ENCODE measurements at places on chromosomes 12 and 14.

- no peak for DNase-seq
These were observed 818 bp downstream of the VPS33A start for GRCh38 chr12:122265476-122265875.

DNA sequence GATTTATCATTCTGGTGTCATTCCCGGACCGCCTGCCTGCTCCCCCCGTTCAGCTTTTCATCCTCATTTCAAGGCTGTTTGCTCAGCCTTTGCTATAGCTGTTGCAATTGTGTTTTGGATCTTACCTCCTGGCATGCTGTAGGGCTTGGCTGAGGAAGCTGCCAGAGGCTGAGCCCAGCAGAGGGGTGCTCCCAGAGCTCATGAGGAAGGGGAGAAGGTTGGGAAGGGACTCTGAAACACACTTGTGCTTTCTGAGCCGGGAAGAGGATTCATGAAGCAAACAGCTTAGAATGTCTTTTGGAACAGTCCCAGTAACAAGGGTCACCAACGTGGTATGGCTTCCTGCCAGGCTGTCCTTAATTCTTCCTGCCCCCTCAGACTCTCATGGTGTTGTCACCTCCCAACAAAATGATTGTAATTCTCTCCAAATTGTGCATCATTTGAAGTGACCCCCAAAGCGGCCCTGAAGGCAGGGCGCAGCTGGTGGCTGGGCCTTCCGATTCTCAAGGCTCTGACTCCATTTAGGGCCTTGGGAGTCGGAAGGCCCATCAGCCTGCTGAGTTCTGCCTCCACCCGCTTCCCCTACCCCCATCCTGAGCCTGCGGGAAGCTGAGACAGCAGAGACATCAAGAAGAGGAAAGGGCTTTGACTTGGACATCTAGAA, 111.9 kb upstream of the ARHGAP5 start:
- no peak for DNase-seq

DNA sequence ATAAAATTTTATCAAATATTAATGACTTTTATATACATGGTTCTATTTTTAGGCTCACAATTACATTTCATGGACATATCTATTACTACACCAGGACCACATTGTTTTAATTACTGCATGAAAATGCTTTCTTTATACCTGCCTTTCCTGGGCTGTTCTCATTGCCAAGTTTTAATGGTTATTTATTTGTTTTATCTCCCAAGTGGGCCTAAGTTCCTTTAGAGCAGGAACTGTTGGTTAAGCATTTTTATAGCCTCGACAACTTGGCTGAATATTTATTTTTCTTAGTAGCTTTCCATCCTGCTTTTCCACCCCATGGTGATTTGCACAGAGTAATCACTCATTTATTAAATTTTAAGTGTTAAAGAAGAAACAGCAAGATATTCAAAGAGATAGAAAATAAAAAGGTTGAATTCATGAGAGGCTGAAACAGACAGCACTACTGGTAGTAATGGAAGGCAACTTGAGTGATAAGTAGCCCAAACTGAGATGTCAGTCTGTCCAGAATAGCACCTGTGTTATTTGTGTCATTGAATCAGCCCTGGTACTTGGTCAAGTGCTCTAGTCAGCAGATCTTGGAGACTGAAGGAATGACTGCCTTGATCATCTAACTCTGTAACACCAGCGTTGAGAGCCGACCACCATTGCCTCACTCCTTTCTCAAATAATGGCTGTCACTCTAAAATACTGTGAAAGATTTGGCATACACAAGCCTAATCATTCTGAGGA, 119.1 kb upstream of the EGLN3 start:
- no peak for DNase-seq

GRCh38 chr12:19461999-19462398, 22.7 kb downstream of the AEBP2 start:
- peak; percentile 31 for DNase-seq

DNA sequence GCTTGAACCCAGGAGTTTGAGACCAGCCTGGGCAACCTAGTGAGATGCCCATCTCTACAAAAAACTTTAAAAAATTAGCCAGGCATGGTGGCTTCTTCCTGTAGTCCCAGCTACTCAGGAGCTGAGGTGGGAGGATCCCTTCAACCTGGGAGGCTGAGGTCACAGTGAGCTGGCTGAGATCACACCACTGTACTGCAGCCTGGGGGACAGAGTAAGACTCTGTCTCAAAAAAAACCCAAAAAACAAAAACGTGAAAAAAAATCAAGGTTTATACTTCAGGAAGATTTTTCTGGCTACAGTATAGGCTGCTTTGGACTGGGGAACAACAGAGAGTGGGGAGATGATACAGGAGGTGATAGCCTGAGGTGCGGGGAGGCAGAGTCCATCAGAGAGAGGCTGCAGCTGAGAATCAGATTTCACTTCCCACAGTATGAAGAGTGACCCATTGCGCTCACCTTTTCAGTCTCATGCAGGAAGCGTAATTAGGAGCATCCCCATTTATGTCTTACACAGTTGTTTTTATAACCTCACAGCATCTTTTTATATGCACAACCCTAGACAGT, 28.9 kb downstream of the DNAH10 start:
- no peak for DNase-seq

GRCh38 chr14:55381561-55381960, 30.1 kb downstream of the ATG14 start:
- no peak for DNase-seq

DNA sequence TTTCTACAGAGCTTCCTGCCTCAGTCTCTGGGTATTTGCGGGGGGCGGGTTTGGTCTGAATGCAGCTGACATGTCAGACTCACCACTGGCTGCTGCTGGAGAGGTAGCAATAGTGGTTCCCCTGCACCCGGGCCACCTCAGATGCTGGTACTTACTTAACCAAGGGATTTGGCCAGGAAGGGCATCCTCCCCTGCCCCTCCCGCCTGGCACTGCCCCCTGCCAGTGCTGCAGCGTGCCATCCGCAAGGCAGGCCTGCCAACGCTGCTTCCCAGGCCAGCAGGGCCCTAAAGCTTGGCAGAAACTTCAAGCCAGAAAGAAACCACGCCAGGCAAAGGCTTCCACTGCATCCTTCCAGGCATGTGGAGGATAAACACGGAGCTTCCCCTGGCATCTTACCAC, 22.1 kb downstream of the RAB35 start:
- DNase-seq, result no peak

DNA sequence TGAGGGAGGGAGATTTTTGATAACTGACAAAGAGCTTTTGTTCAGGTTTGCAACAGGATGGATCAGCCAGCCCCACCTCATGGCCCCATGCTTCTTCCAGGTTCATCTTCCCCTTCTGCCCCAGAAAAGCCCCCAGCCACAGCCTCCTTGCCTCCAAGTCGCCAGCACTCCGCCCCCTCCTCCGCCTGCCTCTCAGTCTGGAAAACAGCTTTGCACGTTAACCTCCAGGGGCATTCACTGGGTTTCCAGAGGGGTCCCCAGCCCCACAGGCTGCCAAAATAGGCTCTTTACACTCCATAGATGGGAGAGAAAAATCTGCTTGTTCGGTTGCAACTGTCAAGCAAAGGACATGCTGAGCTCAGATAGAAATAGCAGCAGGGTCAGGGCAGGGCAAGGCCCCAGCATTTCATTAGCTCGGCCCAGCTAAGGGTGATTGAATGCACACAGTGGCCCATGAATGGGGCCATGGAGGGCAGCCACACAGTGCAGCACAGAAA, 253.6 kb downstream of the ZFP36L1 start:
- no peak for DNase-seq

DNA sequence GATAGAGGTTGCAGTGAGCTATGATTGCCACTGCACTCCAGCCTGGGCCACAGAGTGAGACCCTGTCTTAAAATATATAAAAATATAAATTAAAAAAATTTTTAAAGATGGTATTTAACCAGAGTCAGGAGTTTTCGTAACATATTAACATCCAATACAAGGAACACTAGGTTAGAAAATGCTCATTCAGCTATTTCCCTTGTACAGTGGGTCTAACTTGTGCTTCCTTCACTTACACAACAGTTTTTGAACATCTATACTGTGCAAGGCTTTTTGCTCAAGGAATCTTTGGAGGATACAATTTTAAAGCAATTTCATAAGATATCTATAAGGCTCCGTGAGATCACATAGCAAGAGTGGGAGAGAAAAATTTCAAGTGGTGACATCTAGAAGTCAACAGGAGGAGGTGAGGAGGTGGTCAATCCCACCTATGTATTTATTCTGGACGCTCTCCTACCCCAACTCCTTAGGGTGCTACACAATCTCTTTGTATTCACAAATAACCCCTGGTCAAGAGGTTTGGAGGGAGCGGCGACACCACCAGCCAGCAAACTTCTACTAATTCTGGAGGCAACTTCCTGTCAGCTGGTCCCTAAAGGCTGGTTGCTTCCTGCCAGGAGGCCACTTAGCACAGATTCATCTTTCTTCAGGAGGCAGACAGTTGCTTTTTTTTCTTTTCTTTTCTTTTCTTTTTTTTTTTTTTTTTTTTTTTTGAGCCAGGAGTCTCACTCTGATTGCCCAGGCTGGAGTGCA, 22.2 kb downstream of the DUSP16 start:
- DNase-seq, result no peak

- no peak for DNase-seq
These were observed 63.2 kb upstream of the RFX4 start for GRCh38 chr12:106519607-106520021.

DNA sequence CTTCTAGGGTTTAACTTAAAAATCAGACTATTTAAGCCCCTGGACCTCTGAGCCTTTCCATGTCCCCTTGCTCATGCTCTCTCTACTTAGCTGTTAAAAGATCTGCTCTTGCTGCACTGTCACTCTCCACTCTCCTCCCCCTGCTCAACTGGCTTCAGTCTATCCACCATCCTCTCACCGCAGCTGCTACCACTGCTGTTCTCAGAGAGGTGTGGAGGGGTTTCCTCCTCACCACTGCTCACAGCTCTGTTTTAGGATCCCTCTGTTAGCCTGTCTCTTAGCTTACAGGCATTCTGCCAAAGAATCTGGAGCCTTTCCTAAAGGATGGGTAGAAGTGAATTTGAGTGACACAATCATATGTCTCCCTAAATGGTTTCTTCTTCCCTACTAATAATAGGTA, 43.7 kb upstream of the ATP2B1 start:
- no peak for DNase-seq

- DNase-seq, result no peak
These were observed 17.4 kb downstream of the FOXN3 start for GRCh38 chr14:89399594-89400068.

DNA sequence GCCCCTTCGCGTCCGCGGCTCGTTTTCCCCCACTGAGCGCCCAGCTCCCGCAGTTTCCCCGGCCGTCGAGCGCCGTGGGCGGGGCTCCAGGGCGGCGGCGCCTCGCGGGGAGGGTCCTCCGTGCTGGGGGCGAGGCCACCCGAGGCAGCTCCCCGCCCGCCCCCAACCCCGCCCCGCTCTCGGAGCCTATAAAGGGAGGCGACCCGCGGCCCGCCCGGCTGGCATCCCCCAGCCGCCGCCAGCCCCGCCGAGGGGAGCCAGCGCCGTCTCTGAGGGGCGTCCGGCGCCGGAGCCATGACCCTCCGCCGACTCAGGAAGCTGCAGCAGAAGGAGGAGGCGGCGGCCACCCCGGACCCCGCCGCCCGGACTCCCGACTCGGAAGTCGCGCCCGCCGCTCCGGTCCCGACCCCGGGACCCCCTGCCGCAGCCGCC, at the start of gene TAMALIN:
Gene TAMALIN, plus strand, starts transcription at position 221 of the 432 bp plus-strand sequence. Its CDS starts 74 bp downstream, at position 295.
- DNase-seq, result peak; percentile 82

GRCh38 chr12:131673888-131674257, 37.0 kb upstream of the SFSWAP start:
- no peak for DNase-seq

Data from activated CD4-positive, alpha-beta T cell treated with anti-CD3 and anti-CD28 coated beads for 4 hours (primary cell).